Forelimb muscle (tissue), 1 donor: ENCODE measurements at places on chromosomes 4 and X.

GRCh38 chr4:9870165-9870790, 88.8 kb downstream of the DRD5 start:
- no peak for DNase-seq

DNA sequence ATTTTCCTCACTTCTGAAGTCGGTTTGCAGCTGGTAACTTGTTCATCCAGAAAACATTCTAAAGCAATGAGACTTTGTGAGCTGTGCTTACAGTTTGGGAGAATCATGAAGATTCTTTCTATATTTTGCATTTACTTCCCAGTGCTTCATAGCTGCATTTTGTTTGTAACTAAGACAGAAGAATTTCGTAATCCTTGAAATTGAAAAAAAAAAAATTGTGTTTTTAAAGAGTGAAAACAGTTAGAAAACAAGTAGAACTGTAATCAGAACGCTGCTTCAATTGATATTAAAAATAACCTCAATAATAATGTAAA, 392.4 kb downstream of the UNC5C start:
- DNase-seq, result no peak

DNA sequence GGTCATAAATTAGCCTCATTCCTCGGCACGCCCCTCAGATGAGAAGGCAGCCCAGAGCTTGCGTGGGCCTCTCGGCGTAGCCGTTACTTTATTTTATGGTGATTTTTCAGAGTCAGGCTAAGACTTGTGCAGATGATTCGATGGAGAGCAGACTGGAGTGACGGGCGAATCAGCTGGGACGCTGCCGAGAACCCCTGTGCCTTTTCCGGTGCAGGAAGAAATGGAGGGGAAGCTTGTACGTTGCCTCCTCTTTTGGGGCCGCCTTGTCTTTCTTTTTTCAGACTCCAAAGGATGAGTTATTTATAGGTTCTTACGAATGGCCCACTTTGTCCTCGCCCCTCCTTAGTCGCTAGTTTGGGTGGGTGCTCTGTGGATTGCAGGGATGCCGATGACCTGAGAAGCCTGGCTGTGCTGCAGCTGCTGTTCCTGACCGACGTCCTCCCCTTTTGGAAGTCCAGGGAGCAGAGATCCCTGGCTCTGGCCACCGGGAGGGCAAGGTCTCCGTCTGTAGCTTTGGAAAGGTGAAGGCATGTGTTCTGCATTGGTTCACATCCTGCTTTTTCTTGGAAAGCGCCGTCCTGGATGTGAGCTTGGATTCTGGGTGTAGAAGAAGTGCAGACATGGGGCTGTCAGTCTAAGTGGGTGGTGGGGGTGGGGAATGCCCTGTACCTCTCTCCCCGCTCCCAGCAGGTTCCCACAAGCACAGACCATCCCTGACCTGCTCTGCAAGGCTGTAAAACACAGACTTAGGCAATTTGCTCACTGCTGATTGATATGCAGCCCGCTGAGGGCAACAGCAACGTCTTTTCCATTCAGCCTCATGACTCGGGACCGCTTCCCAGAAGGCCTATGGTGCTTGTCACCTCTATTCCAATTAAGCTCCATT, 9.3 kb downstream of the SORCS2 start:
- DNase-seq, result no peak

- DNase-seq, result no peak
Measured at GRCh38 chr4:13496605-13497004, 12.5 kb upstream of the RAB28 start.

- DNase-seq, result no peak
Measured at GRCh38 chr4:76548704-76549103, 113.7 kb downstream of the SHROOM3 start.

GRCh38 chr4:12203945-12204344, 775.3 kb upstream of the HS3ST1 start:
- DNase-seq, result no peak

DNA sequence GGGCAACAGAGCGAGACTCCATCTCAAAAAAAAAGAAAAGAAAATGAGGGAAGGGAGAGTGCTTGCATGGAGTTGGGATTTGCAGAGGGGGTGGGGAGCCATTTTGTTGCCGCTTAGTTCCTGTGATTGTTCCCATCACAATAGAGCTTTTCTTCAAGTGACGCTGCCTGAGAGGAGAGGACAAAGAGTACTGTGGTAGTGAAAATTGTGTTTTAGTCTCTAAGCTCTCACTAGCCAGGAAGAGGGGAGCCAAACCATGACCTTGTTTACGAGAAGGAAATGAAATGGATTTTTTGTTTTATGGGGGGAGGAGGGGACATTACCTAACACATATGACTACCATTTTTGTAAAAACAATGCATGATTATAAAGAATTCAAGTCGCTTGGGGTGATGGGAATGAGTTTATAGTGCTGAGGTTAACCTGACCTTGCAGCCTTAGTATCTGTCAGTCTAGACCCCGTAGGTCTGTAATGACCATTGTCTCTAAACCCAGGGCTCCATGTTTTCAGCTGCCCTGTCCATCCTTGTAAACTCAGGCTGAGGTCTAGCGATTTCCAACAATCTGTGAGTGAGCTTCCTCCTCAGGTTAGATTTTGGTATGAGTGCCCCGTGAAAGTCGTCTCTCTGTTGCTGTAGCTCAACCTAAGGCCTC, 18.8 kb downstream of the SRD5A3 start:
- no peak for DNase-seq

- DNase-seq, result no peak
Measured at GRCh38 chr4:115841871-115842270, 728.5 kb upstream of the NDST4 start.

DNA sequence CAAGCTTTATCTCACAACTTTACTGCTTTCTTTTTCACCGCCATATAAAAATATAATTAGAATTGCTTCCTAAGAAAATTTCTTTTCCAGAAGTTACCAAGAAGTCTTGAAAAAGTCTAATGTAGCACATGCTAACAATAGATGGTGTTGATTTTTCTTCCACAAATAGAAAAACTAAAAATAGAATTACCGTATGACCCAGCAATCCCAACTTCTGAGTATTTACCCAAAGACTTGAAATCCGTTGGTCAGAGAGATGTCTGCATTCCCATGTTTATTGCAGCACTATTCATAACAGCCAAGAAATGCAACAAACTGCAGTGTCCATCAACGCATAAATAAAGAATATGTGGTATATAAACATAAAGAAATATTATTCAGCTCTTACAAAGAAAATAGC, 17.8 kb upstream of the EDNRA start:
- no peak for DNase-seq

DNA sequence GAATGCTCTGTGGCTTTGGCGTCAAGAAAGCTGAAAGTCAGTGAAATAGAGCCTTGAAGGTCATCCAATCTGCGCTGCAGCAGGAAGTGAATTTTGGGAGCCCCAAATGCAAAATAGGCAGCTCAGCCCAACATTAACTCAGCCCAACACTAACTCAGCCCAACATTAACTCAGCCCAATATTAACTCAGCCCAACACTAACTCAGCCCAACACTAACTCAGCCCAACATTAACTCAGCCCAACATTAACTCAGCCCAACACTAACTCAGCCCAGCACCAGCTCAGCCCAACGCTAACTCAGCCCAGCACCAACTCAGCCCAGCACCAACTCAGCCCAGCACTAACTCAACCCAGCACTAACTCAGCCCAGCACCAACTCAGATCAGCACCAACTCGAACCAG, 71.5 kb downstream of the SORBS2 start:
- DNase-seq, result no peak

DNA sequence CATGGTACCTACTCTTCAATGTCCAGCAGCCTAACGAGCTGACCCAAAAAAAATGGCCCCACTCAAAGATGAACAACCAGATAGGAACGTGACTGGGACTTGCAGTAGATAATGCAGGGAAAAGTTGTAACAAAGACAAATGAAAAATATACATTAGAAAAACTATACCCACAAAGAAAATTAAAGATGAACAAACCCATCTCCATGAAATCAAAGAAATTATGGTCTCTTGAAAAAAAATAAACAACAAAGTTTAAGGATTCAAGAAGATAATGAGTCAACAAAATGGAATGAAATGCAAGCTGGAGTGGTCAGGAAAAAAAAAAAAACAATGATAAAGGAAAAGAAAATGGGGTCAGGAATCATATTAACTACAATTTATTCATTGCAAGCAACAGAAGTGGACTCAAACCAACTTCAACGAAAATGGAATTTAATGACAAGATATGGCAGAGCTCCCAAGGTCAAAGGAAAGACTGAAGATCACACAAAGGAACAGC, 309.8 kb upstream of the GALNT7 start:
- no peak for DNase-seq

- no peak for DNase-seq
Measured at GRCh38 chr4:84907145-84907544, 59.3 kb downstream of the WDFY3 start.

GRCh38 chr4:79848329-79848728, 224.7 kb downstream of the ANTXR2 start:
- DNase-seq, result no peak

DNA sequence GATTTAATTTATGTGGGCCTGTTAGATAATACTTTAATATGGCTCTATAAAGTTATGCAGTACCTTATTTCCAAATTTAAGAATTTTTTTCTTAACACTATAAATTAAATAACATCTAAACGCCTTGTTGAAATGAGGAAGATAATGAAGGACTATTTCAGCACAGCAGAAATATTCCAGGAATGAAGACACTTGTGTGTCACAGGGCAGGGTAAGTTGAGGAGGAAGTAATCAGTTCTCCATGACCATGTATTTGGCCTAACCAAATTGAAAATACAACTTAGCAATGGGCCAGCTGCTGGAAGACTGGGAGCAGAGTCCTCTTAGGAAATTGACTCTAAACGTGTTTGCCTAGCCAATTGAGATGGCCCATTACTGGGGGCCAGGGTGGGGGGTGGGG, 16.9 kb downstream of the CXCL3 start:
- no peak for DNase-seq

- no peak for DNase-seq
Measured at GRCh38 chr4:169063441-169063840, 53.4 kb upstream of the CBR4 start.

- DNase-seq, result no peak
Measured at GRCh38 chr4:74202062-74202586, 44.2 kb downstream of the MTHFD2L start.

- DNase-seq, result no peak
Measured at GRCh38 chr4:17535242-17535641, 20.3 kb downstream of the CLRN2 start.

- DNase-seq, result no peak
Measured at GRCh38 chr4:24026596-24026995, 136.7 kb upstream of the PPARGC1A start.

DNA sequence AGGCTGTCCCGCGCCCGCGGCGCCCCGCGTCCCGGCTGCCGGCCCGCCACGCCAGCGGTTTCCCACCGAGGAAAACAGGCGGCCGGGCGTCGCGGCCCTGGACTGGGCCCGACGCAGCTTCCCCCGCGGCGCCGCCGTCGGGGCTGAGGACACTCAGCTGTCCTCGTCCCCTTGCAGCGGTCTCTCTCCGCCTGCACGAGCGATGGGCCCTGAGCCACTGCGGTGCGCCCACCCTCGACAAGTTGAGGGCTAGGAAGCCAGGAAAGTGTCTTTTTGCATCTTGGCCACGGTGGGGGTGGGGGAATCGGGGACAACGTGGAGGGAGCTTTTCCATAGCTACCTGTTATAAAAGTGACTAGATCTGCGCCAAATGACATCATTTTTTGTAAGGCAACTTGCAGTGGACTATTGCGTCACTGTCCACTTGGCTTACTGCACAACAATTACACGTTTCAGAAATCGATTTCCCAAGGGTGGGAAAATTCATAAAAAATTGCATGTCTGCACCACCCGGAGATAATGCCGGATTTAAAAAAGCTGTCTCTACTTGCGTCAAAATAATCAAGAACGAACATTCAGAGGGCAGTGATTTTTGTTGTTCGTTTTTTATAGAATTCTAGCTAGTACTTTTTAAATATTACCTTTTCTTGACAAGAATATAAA, 1.1 kb downstream of the KLHL15 start:
- DNase-seq, result peak; percentile 69

DNA sequence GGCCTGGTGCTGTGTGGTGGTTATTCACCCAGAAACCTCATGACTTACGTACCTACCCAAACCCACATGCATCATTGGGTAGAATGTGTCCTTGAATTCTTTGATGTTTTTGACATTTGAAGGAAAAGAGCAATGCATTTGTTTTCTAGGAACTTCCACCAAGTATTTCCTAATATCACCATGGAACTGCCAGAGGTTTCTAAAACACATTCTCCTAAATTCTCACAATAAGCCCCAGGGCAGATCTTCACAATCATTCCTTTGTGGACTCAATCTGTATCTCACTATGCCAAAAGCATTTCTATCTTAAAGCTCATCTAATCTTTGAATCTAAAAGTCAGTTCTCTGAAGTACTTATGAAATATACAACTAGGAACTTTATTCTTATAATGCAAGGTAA, 8.3 kb upstream of the ODAM start:
- no peak for DNase-seq

GRCh38 chr4:151667666-151668065, 93.1 kb downstream of the GATB start:
- no peak for DNase-seq

DNA sequence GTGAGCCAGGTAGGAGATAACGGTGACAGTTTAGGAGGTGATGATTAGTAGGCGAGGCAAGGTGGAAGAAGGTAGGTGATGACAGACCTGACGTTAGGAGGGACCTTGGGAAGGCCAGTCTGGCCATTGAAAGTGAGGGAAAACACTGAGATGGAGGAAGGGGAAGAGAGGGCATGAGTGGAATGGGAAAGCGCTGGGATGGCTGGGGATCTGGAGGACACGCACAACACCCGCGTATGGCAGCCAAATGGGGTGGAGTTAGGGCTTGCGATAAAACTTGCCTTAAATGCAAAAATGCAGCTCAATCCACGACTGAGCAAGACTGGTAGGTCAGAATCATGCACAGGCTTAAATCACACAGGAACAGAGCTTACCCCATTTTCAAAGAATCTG, 605 bp upstream of the CDKL2 start:
- no peak for DNase-seq

DNA sequence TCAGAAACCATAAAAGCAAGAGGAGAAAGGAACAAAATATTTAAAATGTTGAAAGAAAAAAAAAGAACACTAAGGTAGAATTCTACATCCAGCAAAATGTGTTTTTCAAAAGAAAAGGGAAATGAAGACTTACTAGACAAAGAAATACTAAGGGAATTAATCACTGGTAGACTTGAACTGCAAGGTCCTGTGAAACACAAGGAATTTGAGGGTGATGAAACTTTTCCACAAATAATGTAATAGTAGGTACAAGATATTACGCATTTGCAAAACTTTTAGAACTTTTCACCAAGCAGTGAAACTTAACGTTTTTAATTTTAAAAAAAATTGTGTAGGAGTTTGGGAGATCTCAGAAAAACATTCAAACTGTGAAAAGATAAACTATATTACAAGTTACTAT, 180.3 kb upstream of the MAGEB16 start:
- DNase-seq, result no peak
